Left kidney (tissue), 8 donors: ENCODE measurements at places on chromosomes 6 and 20. TPM values are rescaled to one million over a fixed set of nuclear protein-coding genes. Genes with fewer than 3 reads are reported as not detected.
A peak's percentile ranks its signal among the peaks of the same experiment; 100 is the strongest.

TMEM74B gene
- polyA plus RNA-seq = 5.2 TPM

DNA sequence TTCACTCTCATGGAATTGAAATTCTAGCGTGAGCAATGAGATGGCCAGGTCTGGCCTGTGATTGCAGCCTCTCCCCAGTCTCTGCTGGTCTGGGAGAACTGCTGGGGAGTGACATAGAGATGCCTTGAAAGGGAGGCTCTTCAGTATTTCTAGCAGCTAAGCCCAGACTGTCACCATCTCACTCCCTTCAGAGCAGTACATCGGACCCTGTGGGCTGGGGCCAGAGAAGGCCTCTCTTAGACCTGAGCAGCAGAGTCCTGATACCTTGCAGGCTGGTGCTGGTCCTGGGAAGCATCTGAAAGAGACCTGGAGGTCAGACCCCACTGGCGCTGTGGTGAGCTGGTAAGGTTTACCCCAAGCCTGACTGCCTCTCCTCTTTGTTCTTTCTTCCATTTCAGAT is 87.4 kb downstream of the TCP11 start:
- no peak for DNase-seq

DNA sequence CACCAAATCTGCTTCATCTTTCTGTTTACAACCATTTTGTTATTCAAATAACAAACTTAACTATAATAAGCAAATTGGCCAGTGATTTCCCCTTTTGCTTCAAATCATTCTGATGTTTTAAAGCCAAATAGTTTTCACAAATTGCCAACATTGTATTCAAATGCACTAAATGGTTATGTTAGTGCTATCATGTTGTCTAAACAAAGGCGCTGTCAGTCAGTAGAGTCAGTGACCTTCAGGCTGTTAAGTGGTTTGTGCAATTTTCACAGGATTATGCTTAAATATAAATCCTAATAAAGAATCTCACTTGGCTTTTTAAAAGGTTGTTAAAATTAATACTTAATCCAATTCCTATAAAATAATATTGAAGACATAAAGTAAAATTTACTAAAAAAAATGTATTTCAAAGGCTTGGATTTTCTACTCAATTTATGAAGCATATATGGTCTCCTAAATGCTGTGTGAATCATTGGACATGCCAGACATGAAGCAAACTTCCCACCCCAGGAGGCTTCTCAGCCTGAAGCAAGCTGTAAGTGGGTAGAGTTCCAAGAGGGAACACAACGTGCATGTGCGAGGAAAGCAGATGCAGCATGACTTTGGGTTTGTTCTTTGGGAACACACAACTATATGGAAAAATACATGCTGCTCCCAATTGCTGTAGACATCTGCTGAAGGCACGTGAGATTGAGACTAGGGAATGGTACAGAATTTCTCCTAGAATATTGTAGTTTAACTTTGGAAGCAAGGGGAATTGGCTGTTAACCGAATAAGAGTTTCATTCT is 54.9 kb downstream of the RSPO3 start:
- DNase-seq = no peak

DNA sequence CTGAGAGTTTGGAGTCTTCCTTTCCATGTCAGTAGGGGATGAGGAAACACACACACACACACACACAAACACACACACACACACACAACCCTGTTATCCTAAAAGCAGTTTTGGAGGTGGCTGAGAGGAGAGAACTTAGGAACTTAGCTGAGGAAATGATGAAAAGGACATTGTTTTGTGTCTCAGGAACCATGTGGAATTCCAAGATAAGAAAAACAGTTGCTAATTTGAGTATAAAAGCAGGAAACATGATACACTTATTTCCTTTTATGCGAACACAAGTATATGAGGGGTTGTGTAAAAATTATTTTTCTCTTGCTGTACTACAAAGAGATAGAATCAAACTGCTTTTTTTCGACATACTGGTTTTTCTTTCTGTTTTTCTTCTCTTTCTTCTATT is at the start of gene MYCT1:
Gene MYCT1, plus strand, starts transcription at position 264 of the 400 bp plus-strand sequence. Its CDS starts 6 bp downstream, at position 270.
- DNase-seq = peak; percentile 14

DNA sequence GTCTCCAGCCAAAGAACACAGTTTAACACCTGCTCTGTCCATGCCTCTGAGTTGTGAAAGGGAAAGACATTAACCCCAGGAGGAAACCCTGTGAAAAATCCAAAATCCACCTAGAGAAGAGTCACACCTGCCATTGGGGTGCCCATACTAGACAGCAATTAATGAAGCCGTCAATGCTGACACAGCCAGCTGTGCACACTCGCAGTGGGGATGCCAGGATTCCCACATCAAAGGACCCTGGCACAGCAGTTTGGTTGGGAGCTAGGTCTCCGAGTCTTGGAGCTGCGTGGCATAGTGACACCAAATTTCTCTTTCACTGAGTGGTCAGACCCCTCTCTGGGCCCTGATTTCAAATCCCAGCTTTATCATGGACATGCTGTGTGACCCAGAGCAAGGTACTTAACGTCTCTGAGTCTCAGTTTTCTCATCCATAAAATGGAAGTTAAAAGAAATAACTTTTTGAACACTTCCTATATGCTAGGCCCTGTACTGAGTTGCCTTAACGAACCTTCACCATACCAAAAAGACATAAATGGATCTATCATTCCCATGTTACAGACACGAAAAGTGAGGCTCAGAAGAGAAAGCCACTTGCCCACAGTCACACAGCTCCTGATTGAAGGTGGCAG is 30.8 kb downstream of the BPIFB1 start:
- DNase-seq = no peak

DNA sequence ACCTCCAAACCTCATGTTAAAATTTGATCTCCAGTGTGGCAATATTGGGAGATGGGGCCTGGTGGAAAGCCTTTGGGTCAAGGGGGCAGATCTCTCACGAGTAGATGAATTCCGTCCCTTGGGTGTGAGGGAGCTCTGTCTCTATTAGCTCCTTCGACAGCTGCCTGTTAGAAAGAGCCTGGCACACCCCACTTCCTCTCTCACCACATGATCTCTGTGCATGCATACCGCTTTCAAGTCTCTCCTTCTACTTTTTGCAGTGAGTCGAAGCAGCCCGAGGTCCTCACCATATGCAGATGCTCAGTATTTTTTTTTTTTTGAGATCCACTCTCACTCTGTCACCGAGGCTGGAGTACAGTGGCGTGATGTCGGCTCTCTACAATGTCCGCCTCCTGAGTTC is 176.9 kb downstream of the SYNDIG1 start:
- DNase-seq = no peak

- no peak for DNase-seq
These were observed 33.2 kb upstream of the MYB start for GRCh38 chr6:135147637-135148592.

PLTP gene
- polyA plus RNA-seq = 118 TPM

- DNase-seq = peak; percentile 60
These were observed 314.5 kb downstream of the COL12A1 start for GRCh38 chr6:74891349-74891831.

PHF1 gene
- 68.8 TPM for polyA plus RNA-seq
